ENCODE measurements at places on chromosomes 11 and 22. TPM values are rescaled to one million over a fixed set of nuclear protein-coding genes. Genes with fewer than 3 reads are reported as not detected.

DNA sequence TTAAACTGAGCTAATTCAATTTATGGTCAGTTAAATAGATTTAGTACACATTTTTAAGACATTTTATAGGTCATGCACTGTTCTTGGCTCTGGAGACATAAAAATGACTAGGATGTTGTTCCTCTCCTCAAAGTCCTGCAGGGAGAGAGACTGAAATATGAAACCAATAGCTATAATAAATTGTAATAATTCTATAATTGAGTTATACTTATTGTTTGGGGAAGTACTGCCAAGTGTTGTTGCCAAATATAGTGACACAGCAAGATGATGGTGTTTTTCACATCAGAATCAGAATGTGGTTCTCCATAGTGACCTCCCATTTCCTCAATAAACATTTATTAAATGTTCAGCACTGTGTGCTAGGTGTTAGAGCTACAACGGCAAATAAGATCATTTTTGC lies 470.6 kb downstream of the NTM start:
- no peak overlapping the region for H3K27ac ChIP-seq
- no peaks in the 10 kb centered on the region for H3K27me3 ChIP-seq
- H3K36me3 ChIP-seq, result no peaks in the 10 kb centered on the region
- no peaks in the 10 kb centered on the region for H3K4me1 ChIP-seq
- DNase-seq, result no peak
- H3K4me3 ChIP-seq, result no peak overlapping the region

DNA sequence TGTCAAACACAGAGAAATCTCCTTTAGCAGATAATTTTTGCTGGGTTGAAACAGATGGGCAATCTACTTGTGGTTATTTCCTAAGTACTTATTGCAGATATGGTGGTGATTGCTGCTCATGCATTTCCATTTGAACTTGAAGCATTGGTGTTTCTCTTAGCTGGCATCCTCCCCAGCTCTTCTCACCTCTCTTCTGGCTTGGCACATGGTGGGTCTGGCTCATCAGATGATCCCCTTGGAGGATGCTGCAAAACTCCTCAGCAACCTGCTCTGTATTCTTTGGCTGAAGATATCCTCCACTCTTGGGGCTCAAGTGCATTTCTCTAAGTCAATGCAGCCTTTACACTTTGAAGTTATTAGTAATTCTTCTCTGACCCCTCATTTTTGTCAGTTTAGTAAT lies 87.3 kb upstream of the MYO18B start:
- peaks cover 38% of the 10 kb centered on the region for H3K36me3 ChIP-seq
- no peak overlapping the region for H3K27ac ChIP-seq
- no peak overlapping the region for H3K4me3 ChIP-seq
- no peak for DNase-seq
- H3K27me3 ChIP-seq, result no peaks in the 10 kb centered on the region
- H3K4me1 ChIP-seq, result peaks cover 13% of the 10 kb centered on the region

DNA sequence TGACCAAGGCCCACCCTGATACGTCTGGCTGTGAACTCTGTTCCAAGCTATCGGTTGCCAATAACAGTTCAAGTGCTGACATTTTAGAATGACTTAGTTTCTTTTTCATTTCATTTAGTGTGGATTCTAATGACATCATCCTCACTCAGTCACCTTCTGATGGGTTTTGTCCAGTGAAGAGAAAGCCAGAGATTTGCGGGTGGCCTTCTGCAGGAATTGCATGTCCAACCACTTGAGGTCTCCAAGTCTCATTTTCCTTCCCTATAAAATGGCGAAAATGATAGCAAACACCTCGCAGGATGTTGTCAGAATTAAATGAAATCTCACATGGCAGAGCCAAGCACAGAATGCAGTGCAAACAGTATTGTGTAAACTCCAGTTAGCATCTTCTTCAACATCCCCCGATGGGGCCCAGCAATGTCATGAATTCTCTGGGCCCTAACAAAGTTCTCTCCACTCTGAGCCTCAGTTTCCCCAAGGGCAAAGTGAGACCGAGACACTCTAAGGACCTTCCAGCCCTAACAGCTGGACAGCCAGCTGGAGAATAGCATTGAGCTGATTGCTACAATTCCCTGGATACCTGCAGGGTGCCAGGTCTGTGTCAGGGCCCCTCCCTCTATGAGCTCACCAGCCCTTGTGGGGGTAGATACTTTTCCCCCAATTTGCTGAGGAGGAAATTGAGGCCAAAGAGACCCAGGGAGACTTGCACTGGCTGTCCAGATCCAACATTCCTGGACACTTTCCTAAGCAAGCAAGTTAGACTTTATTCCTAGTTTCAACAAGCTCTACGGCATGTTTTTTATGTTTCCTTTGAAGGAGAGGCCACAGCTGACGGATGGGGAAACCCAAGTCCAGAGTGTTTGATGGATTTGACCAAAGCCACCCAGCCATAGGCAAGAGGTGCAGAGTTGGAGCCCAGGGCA lies 286.7 kb downstream of the MN1 start:
- DNase-seq, result no peak
- H3K27me3 ChIP-seq, result no peaks in the 10 kb centered on the region
- H3K4me1 ChIP-seq, result no peaks in the 10 kb centered on the region
- H3K36me3 ChIP-seq, result no peaks in the 10 kb centered on the region
- no peak overlapping the region for H3K4me3 ChIP-seq
- no peak overlapping the region for H3K27ac ChIP-seq

DNA sequence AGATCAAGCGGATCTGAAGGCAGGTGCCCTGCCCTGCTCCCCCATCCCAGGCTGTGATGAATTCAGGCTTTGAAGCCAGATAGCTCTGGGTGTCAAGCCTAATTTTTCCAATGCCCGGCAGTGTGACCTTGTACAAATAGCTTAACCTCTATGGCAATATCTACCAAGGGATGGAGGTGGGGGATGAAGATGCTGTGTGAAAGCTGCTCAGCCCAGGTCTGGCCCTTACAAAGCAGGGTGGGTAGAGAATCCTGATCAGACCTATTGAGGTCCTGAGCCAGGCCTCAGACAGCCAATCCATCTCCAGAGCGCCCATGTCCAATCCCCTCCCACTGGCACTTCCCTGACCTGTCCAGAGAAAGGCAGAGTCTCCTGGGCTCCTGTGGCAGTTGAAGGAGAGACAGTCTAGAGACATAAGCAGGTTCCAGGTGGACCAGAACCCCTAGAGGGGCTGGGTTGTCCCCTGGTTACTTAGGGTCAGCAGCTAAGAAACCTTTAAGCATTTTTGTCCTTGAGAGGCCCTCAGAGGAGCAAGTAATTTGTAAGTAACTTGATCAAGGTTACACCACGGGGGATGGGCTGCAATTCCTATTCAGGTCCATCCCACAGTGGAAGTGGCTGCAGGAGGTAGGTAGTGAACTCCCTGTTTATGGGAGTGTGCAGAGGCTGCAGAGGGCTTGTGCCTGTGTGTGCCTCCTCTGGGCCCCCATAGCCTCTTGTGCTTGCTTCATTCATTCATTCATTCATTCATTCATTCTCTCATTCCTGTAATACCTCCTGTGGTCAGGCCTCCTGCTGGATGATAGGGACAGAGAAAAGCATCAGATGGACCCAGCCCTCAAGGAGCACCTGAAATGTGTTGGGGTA lies 10.4 kb downstream of the P2RY2 start:
- peaks cover 11% of the 10 kb centered on the region for H3K4me1 ChIP-seq
- DNase-seq, result no peak
- no peak overlapping the region for H3K4me3 ChIP-seq
- no peaks in the 10 kb centered on the region for H3K36me3 ChIP-seq

DNA sequence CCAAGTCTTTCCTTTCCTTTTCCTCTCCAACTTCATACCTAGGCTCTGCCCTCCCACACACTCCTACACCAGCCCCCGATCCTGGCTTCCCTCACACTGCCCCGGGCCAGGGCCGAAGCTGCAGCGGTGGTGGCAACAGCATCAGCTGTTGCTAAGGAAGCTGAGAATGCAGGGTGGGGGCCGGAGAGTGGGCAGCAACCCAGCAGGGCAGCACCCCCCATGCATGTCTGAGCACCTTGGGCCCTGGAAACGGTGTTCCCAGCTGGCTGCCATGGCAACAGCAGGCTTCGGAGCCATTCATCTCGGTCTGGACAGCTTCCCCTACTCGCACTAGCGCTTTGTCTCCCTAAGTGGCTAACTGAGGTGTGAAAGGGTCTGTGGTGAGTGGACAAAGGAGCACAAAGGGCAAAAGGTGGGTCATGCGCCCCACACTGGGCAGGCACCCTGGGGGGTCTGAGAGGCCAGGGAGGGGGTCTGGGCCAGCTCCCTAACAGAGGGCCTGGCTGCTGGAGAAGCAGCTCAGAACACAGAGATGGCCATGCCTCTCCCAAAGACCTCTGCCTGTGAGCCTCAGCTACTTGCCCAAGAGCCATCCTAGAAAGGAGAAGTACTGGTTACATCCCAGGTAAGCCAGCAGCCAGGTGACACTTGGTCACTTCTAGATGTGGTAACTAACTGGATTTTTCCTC lies 42.1 kb upstream of the JAM3 start:
- no peak for DNase-seq
- H3K27ac ChIP-seq, result peak overlapping the region; percentile 83
- no peaks in the 10 kb centered on the region for H3K36me3 ChIP-seq
- H3K27me3 ChIP-seq, result no peaks in the 10 kb centered on the region
- H3K4me1 ChIP-seq, result peaks cover 35% of the 10 kb centered on the region

DNA sequence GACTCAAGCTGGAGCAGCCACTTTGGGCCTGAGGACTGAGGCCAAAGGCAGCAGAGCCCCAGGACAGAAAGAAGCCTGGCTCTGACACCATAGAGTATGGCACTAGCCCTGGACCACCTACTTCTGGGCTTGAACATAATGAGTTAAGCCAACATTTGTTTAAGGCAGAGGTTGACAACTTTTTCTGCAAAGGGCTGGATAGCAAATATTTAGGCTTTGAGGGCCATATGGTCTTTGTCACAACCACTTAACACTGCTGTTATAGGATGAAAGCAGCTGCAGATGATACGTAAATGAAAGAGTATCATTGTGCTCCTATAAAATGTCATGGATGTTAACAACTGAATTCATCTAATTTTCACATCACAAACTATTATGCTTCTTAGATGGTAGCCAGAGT lies 16.6 kb downstream of the OSBP start:
- H3K27me3 ChIP-seq, result no peaks in the 10 kb centered on the region
- H3K4me1 ChIP-seq, result peaks cover 3% of the 10 kb centered on the region
- DNase-seq, result no peak
- H3K27ac ChIP-seq, result no peak overlapping the region
- H3K36me3 ChIP-seq, result peaks cover 76% of the 10 kb centered on the region

DNA sequence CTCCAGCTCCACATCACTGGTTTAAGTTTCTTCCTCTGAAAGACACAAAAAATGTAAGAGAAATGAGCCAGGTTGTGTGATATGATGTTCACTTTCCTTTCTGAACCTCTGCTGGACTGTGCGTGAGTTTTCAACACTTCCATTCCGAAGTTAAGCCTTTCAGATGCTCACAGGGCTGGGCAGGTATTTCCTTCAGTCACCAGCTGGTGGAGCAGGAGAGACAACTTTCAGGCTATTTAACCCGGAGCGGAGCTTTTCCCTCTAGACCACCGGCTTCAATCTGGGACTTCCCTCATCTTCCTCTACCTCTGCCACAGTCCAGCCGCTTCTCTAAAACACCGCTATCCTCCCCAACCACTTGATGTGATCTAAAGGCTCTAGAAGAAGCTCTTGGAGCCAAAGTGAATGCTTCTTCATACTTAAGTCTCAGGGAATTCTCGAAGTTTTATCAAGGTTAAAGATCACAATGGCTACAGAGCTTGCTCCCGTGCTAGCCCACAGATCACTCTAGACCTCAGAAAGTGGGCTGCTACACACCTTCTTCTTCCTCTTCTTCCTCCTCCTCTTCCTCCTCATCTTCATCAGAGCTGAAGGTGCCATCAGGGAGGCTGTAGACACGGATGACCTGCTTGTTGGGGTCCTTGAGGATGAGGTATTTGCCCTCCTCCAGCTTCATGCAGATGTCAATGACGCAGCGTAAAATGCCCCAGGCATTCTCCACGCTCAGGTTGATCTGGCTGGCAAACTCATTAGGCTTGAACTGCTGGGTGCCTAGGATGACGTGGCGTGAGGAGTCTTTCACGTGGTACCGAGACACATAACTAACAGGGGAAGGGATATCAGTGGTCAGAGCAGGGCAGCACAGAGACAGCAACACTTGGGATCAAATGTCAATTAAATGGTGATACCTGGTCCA lies 4.4 kb upstream of the FOXRED2 start:
- no peak overlapping the region for H3K4me3 ChIP-seq
- H3K27ac ChIP-seq, result peak overlapping the region; percentile 43
- no peaks in the 10 kb centered on the region for H3K27me3 ChIP-seq

DNA sequence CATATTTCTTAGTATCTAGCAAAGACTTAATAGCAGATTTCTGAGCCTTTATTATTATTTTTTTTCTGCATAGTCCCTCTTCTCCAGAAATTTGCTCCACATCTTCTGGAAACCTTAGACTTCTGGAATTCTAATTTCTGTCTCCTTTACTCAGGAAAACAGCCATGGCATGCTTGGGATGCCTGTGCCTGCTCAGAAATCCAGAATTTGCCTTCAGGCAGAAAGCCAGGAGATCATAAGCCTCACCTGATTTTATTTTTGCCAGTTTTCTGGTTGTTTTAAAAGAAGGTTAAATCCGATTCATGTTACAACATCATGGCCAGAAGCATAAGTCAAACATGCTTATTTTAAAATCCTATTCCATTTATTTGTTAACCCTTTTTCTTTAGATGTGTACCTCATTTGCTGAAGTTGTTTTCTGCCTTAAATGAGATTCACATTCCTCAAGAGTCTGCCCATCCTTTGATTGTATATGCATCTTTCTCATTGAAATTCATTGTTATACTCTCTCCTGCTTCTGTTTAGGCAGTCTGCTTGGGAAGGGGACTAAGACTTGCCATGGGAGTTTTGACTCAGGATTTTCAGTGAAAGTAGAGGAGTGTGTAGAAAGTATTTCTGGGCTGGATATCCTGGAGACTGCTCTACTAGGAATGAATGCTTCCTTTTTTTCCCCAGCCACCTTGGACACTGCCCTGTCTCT lies 37.1 kb downstream of the SIK2 start:
- peaks cover 21% of the 10 kb centered on the region for H3K4me1 ChIP-seq
- no peak for DNase-seq
- no peaks in the 10 kb centered on the region for H3K27me3 ChIP-seq
- H3K36me3 ChIP-seq, result peaks cover 28% of the 10 kb centered on the region
- no peak overlapping the region for H3K4me3 ChIP-seq

- H3K36me3 ChIP-seq, result peaks cover 52% of the 10 kb centered on the region
- peak overlapping the region; percentile 40 for H3K27ac ChIP-seq
- no peak overlapping the region for H3K4me3 ChIP-seq
- no peaks in the 10 kb centered on the region for H3K27me3 ChIP-seq
- peaks cover 62% of the 10 kb centered on the region for H3K4me1 ChIP-seq
- no peak for DNase-seq
Observed at GRCh38 chr11:85758026-85758425, 52.9 kb downstream of the SYTL2 start.

- no peak for DNase-seq
- peaks cover 8% of the 10 kb centered on the region for H3K27me3 ChIP-seq
- H3K4me1 ChIP-seq, result no peaks in the 10 kb centered on the region
- no peaks in the 10 kb centered on the region for H3K36me3 ChIP-seq
- H3K4me3 ChIP-seq, result no peak overlapping the region
Observed at GRCh38 chr11:125289419-125290098, 125.0 kb downstream of the PKNOX2 start.

The FBLN1 gene
- not detected for total RNA-seq

The ROBO4 gene
- total RNA-seq, result 0.05 TPM

The TRIM6 gene
- 0.58 TPM for total RNA-seq

The MRPL48 gene
- 46.0 TPM for total RNA-seq

The PGA4 gene
- not detected for total RNA-seq
